Central memory CD4-positive, alpha-beta T cell (primary cell): ENCODE measurements at places on chromosomes 6 and 20.

- DNase-seq = no peak
Observed at GRCh38 chr6:72238900-72239299, 352.6 kb downstream of the RIMS1 start.

- DNase-seq = no peak
Observed at GRCh38 chr20:33474963-33475362, 14.9 kb upstream of the CBFA2T2 start.

GRCh38 chr6:87199787-87200186 is 44.4 kb downstream of the ZNF292 start:
- no peak for DNase-seq

- DNase-seq = no peak
Observed at GRCh38 chr6:159464816-159465215, 228.2 kb downstream of the SOD2 start.

DNA sequence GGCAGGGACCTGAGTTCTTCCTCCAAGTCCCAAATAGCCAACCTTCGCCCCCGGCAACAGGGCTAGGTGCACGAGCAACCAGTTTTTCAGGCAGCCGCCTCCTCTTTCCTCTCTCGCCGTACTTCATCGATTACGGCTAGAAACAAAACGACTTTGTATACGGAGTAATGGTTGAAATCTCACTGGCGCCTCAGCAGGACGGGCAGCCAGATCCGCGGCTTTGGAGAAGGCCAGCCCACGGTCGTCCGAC is 333 bp upstream of the SMIM13 start:
- no peak for DNase-seq

DNA sequence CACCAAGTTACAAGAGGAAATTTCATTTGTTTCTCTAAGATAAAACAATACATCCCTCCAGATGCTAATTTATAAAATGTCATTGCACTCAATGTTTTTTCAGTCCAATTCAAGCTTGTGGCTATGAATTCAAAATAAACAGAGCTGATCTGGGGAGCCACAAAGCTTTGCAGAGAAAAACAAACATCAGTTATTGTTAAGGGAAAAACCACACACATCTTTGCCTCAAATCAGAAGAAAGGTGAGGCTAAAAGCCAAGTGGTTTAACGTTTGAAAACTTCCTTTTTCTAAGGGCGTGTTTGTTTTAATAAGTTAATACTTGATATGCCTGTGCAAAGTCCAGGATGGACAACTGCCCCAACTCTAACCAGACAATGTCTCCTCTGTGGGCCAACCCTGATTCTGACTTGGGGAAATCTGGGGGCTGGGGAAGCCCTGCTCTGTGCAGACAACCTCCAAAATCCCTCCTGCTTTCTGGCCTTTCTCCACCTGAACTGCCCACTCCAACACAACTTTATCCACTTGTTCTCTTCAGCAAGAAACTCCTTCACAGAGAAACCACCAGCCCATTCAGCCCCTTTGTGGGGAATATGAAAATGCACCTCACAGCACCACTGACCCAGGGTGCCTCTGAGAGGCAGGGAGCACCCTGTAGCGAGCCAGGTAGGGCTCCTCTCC is 44.6 kb upstream of the NT5E start:
- no peak for DNase-seq

DNA sequence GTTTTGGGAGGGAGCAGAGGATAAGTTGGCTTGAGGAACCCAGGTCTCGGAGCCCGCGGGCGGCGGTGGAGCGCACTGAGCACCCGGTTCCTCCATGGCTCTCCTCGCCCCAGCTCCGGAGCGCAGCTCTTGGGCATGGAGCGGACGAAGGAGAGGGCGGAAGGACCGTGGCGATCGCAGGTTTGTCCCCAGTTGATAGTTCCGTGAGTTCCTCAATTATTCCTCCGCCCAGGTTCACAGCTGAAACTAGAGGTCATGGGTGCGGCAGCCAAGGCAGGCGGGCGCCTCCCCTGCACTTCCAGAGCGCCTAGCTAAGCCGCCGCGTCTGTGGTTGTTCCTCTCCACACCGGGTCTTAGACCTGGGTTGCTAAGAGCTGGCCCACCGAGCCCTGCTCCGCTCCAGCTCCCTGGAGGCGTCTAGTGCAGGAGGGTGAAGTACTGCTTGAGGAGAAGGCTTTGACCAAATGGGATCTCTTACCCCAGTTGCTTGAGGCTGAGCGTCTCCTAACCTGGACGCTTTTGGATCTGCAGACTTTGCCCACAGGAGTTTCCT is at the start of gene HTR1B:
Gene HTR1B, minus strand, starts transcription at position 184 of the 553 bp plus-strand sequence. Its CDS starts 88 bp downstream, at position 96.
- DNase-seq = no peak

- DNase-seq = no peak
Observed at GRCh38 chr20:43537921-43538877, 20.6 kb upstream of the SGK2 start.

DNA sequence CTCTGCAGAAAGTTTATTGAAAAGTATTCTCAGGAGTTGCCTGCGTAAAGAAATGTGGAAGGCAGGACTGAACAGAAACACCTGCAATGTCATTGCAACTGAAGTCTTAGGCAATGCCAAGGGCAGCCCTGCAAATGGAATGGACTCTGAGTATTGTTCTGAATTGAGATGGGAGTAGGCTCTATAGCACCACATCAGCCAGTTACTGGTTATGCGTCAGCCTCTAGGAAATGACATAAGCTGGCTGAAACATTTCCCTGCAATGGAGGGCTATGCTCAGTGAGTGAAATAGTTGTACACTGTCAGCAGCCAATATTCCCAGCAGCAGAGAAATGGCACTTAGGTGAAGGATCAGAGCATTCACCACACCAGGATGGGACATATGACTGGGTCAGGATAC is 13.8 kb upstream of the GJE1 start:
- DNase-seq = no peak

GRCh38 chr6:170130201-170130621 is 160.7 kb downstream of the DLL1 start:
- DNase-seq = no peak

DNA sequence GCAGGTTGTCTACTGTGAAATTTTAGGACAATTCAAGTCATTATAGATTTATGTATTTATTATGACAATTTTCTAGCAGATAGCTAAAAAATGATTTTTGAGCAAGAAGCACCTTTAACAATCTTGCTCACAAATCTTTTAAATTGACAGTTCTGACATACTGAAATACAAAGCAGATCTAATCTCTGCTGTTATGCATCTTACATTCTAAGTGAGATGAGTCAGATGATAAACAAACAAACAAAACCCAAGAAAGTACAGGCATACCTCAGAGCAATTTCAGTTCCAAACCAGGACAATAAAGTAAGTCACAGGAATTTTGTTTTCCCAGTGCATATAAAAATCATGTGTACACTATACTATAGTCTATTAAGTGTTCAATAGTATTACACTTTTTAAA is 430.7 kb upstream of the PTCHD4 start:
- no peak for DNase-seq

DNA sequence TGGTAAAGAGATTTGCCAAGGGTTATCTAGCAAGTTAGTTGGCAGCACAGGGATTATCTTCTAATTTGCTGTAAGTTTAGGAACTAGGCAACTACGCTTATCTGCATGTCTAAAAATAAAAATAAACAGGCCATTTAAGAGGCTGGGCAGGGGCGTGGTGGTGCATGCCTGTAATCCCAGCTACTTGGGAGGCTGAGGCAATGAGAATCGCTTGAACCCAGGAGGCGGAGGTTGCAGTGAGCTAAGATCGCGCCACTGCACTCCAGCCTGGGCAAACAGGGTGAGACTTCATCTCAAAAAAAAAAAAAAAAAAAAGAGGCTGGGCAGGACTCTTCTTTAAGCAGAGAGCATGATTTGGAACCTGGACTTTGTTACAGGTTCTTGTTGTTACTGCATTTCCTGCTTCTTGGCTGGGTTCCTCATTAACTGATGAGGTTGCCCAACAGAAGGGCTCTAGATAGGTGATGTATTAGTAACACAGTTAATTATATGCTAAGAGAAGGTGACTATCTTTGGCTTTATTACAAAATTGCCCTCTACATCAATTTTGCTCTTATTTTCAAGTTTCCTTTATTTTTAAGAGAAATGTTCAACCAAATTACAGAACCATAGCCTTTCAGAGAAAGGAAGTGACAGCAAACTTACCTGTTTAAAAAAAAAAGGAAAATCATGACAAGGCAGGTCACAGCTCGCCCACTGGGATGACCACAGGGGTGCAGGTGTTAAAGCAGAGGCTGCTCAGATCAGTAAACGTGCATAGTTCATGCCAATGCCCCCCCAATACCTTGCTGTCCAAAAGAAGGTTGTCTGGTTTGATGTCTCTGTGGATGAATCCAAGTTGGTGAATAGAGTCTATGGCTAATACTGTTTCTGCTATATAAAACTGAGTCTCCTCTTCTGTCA is 32.5 kb downstream of the STK38 start:
- DNase-seq = no peak

DNA sequence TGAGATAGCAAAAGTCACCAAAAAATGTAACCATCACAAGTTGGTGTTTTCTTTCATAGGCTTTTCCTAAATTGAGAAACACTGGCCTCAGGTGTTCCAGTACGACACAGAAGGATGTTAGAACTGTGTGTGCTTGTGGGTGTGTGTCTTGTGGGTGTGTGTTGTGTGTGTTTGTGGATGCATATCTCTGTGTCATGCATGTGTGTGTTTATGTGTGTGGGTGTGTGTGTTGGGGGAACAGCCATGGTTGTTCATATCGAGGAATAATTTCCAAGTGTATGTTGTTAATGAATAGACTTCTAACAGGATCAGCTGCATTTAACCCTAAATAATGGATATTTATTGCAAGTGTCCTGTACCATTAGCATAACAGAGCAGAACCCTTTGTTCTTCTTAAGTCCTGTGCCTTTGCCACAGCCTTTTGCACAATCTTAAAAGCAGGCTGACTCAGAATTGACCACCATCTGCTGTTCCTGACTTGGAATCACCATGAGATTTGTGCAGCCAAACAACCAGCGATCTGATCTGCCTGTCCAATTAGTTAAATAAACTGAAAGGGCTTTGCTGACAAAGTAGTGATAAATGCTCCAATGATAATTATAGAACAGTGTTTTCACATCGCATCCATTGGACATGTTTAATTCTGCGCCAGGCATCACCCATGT is 7.6 kb downstream of the CD93 start:
- DNase-seq = no peak

- no peak for DNase-seq
Observed at GRCh38 chr6:85660181-85660611, 17.5 kb upstream of the SYNCRIP start.

GRCh38 chr6:9484686-9485085 is 930.2 kb downstream of the TFAP2A start:
- DNase-seq = no peak

- no peak for DNase-seq
Observed at GRCh38 chr6:51648236-51648635, 439.2 kb downstream of the PKHD1 start.

DNA sequence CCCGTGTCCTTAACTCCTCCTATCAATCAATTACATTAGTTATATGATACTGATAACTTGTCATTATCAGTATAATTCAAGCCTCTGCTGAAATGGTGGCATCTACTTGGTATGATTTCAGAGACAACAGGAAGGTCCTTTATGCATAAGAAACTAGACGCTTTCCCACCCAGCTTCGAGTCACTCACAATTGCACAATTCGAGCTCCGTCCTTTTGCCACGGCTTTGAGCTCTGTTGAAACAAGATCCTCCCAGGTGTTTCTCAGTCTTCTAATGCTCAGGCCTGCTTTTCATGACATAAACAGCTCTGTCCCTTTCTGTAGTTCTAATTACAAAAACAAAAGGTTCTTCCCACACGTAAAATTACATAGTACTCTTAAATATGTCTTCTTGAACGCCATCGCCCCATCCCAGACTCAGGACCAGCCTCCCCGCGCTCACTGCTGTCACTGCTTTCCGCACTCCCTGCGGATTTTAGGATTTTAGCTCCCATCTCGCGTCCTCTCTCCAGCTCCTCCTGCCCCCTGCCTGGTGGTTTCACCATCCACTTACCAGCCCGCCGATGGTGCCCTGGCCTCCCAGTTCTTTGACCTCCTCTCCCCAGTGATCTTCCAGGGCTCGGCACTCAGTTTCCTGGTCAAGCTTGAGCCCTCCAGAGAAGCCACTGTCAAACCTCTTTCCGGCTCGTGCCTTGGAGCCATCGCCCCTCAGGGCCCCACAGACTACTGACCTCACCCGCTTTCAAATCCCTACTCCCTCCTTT is 23.2 kb upstream of the PNPLA1 start:
- no peak for DNase-seq

DNA sequence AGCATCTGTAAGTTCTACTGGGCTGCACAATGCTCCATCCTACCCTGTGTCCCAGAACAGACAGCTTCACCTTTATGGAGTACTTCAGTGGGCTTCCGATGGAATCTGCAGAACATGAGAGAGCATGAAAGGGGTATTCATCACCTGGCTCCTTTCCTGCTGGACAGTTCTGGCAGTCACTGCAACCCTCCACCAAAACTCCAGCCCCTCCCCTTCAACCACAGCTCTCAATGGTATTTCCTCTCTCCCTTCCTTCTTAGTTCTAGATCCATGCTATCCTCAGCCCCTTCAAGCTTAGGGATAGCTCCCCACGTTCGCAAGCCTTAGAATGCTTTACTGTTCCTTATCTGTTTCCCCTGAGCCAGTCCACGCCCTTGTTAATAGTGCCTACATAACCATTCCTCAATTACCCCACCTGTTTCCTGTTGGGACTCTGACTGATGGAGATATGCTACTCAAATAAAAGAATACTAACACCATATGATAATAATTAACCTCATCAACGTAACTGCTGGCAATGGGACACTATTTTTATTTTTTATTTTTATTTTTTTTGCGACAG is 26.8 kb downstream of the TRAM2 start:
- DNase-seq = no peak

GRCh38 chr6:146944077-146944476 is 260.1 kb upstream of the STXBP5 start:
- no peak for DNase-seq

GRCh38 chr6:162179196-162179951 is 548.2 kb downstream of the PRKN start:
- DNase-seq = no peak

GRCh38 chr6:144953552-144954240 is 668.6 kb downstream of the UTRN start:
- no peak for DNase-seq

DNA sequence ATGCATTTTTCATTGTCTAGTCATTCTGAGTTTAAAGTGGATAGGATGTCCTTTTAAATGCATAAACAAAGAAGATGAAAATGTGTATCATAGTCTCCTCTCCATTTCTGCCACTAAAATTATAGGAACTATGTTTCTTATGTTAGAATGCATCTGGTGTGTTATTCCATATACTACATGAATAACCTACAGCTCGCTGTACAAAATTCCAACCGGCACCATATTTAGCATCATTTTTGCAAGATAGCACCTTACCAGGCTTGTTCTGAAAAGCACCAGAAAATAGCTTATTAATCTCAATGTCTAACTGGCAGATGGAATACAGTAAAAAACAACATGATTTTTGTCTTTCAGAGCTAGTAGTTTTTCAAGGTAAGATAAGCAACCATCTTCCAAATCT is 241.5 kb downstream of the SLC35F1 start:
- DNase-seq = no peak

- DNase-seq = no peak
Observed at GRCh38 chr20:21046413-21047070, 59.6 kb downstream of the LINC00237 start.

- DNase-seq = no peak
Observed at GRCh38 chr6:75143191-75143590, 62.7 kb downstream of the COL12A1 start.

- DNase-seq = no peak
Observed at GRCh38 chr6:108501559-108501958, 59.2 kb upstream of the FOXO3 start.

GRCh38 chr20:22159276-22159675 is 425.1 kb downstream of the FOXA2 start:
- no peak for DNase-seq

- DNase-seq = no peak
Observed at GRCh38 chr6:5753209-5753608, 253.5 kb downstream of the NRN1 start.

- no peak for DNase-seq
Observed at GRCh38 chr20:59050437-59050836, 7.9 kb upstream of the PRELID3B start.
